ENCODE measurements at places on chromosomes 6 and 20.

- DNase-seq: no peak
Measured at GRCh38 chr6:82597201-82597600, 233.6 kb downstream of the TPBG start.

DNA sequence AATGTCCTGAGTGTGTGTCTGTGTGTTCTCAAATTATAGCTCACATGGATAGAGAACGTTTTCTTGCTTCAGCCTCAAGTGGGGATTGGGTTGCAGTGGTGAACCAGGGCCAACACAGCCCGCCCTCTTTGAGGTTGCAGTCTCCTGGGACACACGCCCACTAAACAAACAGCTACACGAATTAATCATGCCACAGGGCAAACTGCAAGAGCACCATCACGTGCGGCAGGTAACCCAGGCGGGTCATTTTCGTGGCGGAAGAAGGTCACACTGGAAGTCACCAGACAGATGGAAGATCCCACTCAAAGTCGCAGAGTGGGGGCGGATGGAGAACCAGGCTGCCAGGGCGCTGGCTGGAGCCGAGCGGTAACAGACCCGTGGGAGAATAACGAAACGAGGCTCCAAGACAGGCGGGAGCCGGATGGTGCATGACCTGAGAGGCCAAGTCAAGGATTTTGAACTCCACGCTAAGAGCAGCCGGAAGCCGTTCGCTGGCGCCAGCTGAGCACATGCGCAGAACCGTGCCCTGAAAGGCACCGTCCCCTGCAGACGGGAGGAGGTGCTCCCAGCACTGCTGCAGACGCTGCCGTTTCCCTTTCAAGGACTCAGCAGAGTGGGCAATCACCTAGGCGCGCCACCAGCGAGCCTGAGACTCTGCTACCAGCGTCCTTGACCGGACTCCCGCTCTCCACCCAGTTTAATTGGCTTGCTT, 10.7 kb downstream of the DLL1 start:
- no peak for DNase-seq

DNA sequence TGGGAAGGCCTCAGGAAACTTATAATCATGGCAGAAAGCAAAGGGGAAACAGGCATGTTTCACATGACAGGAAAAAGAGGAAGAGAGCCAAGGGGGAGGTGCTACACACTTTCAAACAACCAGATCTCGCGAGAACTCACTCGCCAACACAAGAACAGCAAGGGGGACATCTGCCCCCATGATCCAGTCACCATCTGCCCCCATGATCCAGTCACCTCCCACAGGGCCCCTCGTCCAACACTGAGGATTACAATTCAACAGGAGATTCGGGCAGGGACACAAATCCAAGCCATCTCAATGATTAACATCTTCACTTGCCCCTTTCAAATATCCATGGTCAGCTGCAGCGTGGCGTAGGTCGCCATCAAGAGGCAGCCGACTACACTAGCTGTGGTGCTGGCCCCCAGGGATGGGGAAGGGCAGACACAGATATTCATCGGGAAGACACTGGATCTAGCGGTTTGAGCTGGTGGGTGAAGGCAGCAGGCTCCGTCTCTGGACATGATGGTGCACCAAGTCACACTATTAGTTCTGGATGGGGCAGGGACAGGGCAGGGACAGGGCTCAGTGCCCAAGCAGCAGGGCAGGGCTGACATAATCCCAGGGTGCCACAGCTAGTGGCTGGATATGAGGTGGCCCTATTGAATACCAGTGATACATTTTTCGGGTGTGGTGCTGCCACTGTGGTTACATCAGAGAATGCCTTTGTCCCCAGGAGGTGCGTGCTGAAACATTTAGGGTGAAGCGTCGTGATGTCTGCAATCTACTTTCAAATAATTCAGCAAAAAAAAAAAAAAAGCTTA, 31.6 kb downstream of the TUBB2B start:
- peak; percentile 16 for DNase-seq

GRCh38 chr6:12265791-12266190, 24.4 kb upstream of the EDN1 start:
- no peak for DNase-seq

DNA sequence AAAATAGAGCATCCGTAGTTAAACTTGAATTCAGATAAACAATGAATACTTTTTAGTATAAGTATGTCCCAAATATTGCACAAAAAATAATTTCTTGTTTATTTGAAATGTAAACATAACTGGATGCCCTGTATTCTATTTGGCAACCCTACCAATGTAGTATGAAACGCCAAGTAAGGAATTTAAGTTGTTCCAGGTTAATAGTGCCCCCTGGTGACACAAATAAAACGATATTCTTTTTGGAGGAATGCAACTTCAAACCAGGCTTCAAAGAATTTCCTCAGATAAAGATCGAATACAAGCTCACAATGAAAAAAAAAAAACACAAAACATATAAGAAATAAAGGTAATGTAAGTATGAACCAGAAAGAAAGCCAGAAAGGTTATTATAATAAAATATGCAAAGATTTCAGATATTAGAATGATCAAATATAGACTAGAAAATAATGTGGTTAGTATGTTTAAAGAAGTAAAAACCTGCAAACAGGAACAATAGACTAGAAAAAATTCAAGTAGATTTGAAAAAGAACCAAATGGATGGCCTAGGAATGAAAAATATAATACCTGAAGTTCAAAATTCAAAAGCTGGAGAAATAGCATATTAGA, 18.4 kb upstream of the AKAP7 start:
- DNase-seq: no peak

- no peak for DNase-seq
Measured at GRCh38 chr6:41462033-41462432, 84.1 kb upstream of the FOXP4 start.

DNA sequence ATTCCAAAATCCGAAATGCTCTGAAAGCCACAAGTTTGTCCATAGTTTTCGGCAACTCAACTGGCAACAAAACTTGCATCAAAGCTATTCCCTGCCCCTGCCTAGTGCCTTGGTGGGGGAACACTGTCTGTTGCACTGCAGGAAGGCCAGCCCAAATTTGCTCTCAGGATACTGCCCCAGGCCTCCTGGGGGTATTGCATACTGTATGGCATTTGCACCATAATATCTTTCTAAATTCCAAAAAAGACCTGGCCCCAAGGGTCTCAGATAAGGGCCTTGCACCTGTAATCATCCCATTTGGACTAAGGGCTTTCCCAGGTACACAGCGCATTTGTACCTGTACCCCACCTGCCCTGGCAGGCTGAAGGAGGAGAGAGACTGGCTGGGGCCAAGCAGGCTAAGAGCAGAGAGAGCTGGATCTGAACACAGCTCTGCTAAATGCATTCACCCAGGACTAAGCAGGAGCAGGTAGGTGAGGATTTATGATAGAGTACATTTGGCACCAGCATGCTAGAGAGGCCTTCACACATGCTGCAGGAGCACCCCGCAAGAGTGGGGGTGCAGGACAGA, 4.0 kb upstream of the GRM4 start:
- DNase-seq: no peak

DNA sequence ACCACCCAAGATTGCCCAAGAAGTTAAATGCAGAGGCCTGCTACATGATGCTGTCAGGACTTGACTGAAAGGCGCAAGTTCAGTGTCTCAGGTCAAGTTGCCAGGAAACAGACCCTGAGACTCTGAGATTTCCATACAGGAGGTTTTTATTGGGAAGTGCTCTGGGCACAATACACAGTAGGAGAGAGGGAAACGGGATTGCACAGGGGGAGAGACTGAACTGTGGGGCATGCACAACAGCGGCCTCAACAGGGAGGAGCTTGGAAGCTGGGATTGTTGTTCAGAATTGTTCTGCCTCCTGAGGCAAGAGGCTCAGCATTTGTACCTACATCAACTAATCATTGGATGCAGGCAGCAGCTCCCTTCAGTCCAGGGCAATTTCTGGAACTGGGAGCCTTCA, 6.7 kb downstream of the STX11 start:
- no peak for DNase-seq

DNA sequence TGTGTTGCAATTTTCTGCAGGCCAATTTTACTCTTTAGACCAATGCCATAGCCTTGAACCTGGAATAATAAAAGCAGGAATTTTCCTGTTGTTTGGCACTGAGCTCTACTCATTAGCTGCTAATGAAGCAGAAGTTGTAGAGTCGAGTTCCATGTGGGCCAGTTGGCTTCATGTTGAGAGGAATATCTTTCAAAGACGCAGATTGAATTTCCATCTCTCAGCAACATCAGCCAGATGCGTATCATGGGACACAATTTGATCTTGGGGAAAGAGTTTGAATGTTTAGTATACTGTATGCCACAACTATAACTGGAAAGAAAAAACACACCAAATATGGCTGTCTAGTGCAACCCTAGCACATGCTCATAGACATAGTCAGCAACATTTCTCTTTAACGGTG, 259.6 kb downstream of the BCKDHB start:
- no peak for DNase-seq

- DNase-seq: no peak
Measured at GRCh38 chr20:382291-383115, 1.9 kb downstream of the TRIB3 start.

- no peak for DNase-seq
Measured at GRCh38 chr20:39885975-39886649, 802.9 kb downstream of the MAFB start.

- DNase-seq: peak; percentile 21
Measured at GRCh38 chr20:33209789-33210188, 7.4 kb upstream of the BPIFA3 start.

DNA sequence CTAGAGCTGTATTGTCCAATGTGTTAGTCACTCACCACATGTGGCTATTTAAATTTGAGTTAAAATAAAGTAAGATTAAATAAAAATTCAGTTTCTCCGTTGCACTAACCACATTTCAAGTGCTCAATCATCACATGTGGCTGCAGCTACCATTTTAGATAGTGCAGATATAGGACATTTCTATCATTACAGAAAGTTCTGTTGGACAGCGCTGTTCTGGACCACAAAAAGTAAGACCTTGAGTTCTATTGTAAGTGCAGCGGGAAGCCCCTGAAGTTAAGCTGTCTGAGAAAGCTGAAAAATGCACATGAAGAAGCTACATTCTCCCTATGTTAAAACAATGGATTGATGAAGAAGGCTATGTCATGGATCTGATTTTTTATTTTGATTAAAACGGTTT, 1.1 kb downstream of the ORC3 start:
- no peak for DNase-seq

GRCh38 chr6:56764081-56764566, 121.4 kb upstream of the DST start:
- DNase-seq: peak; percentile 36

- DNase-seq: no peak
Measured at GRCh38 chr6:15160812-15161211, 85.1 kb upstream of the JARID2 start.

DNA sequence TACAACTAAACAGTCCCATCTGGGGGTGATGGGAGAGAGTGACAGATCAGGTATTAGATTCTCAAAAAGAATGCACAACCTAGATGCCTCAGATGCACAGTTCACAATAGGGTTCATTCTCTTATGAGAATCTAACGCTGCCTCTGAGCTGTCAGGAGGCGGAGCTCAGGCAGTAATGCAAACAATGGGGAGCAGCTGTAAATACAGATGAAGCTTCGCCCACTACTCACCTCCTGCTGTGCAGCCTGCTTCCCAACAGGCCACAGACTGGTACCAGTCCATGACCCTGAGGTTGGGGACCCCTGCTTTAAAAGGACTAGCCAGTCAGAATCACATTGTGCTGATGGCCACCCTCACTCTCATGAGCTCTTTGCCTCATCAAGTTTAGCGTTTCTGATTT, 247.0 kb upstream of the KCNQ5 start:
- DNase-seq: no peak

GRCh38 chr20:7695051-7695495, 245.2 kb downstream of the HAO1 start:
- DNase-seq: no peak

DNA sequence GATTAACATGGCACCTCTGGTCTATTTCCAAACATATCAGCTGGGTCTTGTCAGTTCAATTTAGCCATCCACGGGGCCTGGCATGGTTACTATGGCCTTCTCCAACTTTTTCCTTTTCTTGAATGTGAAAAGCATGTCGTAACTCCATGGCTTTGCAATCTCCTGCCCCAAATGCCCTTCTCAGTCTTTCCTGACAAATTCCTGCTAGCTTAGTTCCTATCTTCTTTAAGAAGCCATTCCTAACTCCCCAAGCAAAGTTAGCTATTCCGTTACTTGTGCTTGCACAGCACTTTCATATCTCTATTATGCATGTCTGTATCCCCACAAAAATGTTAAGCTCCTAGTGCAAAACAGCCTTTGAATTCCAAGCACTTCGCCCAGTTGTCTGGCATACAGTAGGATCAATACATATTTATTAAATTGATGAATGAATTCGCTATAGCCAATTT, 105.6 kb downstream of the AIG1 start:
- no peak for DNase-seq

GRCh38 chr6:50836231-50836630, 17.6 kb downstream of the TFAP2B start:
- no peak for DNase-seq

DNA sequence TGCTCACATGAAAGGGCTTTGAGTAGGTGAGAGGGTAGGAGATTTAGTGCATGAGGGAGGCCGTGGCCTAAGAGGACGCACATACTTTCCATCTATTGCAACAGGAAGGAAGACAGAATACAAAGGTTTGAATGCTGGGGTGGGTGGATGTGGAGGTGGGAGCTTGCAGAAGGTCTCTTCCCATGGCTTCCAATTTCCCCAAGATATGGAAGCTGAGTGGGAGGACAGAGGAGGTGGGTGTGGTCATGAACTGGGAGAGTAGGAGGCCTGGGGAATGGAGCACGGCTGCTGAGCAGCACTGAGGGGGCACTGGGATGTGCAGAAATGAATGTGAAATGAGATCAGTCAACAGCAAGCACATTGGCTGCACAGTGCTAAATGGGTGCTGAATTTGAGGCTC, 70.3 kb downstream of the SCML4 start:
- DNase-seq: no peak

DNA sequence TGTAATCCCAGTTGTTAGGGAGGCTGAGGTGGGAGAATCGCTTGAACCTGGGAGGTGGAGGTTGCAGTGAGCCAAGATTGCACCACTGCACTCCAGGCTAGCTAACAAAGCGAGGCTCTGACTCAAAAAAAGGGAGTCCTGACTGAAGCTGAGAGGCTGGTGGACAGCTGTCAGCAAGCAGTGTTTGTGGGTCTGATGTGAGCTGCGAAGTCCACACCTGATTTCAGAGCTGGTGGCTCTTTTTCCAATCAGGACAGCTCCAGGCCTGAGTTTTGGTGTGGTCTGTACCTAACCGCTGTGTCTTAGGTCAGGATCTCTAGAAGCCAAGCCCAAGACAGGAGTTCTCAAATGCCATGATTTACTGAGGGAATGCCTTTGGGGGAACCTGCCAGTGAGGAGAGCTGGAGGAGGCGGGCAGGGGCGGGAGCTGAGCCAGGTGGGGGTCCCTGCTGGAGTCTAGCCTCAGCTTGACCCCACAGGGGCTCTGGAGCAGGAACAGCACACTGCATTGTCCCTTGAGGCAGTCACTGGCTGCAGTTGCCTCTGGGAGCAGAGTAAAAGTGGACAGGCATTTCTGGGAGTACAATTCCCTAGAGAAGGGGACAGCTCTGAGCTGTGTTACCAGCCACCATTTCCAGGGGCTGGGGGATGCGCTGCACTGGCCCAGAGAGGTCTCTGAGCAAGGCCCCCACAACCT, 5.0 kb downstream of the GFRA4 start:
- DNase-seq: no peak
